ENCODE measurements at places on chromosomes 7 and 10.

- DNase-seq: peak; percentile 100
Measured at GRCh38 chr10:130110246-130111112, at the start of gene C10orf143. Gene C10orf143 (minus strand): TSS chr10:130110830. CDS start chr10:130110772, 58 bp downstream.

- DNase-seq: no peak
Measured at GRCh38 chr10:102322914-102323313, 72.6 kb upstream of the NFKB2 start.

- peak; percentile 14 for DNase-seq
Measured at GRCh38 chr10:92241158-92241500, 49.7 kb downstream of the CPEB3 start.

GRCh38 chr7:129684777-129685176, 73.3 kb downstream of the NRF1 start:
- DNase-seq: no peak

- DNase-seq: no peak
Measured at GRCh38 chr7:81627536-81628287, 142.1 kb downstream of the HGF start.

DNA sequence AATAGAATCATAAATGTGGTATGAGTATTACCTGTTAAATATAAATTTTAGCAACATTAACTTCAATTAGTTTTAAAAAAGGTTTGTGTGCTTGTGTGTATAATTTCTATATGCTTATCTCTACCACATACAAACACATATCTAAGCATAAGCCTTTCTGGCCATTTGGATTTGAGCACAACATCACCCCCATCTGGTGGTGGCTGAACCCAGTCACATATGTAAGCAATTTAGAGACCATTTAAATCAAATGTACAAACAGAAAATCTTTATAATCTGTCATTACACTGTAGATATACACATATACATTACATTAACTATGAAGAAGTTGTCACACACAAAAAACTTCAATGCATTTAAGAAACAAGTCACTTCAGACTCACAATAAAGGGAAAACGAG, 31.7 kb downstream of the GPR22 start:
- no peak for DNase-seq

DNA sequence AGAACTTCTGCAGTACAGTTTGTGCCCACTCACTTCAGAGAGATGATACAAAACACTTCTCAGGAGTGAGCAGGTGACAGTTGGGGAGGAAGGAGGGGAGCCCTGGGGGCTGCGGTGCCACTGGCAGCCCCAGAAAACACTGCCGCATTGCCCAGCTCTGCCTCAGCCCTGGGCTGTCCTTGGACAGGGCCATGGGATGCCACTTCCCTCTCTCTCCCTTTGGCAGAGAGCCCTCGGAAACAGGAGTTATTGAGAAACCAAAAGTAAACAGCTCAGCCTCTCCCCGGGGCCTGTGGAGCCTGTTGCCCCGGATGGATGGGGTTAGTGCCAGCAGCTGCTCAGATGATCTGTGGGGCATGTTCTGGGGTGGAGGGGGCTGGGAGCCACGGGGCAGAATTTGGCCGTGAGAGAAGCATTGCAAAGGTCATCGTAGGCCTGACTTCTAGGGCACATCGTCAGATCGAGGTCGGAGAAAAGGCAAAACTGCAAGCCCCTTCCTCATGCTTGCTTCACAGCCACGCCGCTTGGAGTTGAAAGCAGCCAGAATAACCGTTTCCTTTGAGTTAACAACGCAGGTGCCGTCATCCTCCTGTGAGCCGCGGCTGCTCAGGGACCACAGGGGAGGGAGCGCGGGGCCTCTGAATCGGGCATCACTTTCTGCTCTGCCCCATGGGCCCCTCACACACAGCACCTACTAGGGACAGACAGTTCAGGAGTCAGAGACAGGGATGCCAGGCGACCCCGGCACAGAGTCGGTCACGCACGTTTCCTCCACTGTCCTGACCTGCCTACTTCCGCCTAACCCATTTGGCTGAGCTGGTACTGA, 256.4 kb downstream of the CAMK1D start:
- peak; percentile 62 for DNase-seq

- no peak for DNase-seq
Measured at GRCh38 chr10:20034732-20035131, 218.5 kb downstream of the PLXDC2 start.

DNA sequence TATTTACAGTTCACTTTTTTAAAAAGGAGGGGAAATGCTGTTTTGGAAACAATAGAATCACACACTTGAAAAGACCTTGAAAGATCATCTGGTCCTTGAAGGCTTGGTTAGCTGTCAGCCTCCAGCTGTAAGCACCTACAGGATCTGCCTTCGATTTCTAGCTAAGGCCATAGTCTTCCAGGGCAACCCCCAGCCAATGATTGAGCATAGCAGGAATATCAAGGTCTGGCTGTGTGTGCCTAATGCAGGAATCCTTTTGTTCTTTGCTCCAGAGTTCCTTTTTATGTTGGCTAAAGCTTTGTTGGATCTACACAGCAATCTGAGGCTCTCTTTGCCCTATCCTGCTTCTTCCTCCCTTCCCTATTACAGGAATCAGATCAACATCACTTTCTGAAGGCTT, 5.2 kb upstream of the YAE1 start:
- DNase-seq: no peak

DNA sequence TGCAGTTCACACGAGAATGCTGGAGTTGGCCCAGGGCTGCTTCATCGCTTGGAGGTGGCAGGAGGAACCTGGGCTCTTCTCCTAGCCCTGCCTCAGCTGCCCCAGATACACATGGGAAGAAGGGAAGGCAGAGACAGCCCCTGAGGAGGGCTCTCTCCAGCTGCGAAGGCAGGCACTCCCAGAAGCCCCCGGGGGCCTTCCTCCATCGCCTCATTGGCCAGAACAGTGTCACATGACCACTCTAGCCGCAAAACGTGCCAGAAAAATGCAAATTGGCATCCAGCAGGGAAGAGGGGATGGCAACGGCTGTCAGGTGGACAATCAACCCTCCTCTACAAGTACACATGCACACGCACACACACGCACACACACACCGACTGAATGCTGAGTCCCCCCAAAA, 217.8 kb upstream of the FRMD4A start:
- no peak for DNase-seq

DNA sequence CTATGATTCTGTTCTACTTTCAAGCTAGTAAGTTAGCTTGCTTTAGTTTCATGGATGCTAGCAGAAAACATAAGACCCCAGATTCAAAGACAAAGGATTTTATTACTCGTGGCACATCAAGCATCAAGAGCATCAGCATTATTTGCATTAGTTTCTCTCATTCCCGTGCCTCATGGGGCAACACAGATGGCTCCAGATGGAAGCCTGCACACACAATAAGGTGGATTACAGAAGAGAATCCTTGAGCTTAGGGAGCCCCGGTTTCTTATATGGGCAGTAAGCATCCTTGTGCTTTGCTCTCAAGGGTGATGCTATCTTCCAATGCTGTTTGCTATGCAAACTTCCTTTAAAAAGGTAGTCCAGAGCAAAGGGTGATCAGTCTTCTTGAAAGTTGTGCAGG, 10.7 kb upstream of the CAPZA2 start:
- no peak for DNase-seq

DNA sequence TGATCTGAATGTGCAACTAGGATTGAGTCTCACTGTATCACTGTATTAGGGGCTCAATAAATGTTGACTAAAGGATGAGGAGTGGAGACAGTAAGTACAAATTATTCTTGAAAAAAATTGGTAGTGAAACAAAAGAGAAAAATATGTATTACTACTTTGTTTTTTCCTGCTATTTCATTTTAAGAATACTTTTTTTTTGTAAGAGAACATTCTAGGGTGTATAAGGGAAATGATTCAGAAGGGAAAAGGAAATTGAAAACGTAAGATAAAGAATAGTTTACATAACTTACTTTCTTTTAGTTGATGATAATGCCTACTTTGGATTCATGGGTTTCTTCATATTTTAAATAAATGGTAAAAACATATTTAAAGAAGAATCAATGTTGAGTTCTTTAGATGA, 9.6 kb downstream of the CAPZA2 start:
- DNase-seq: no peak

- peak; percentile 36 for DNase-seq
Measured at GRCh38 chr7:100694098-100694745, at the start of gene GIGYF1. Gene GIGYF1 (minus strand): TSS chr7:100694250. CDS start chr7:100688238, 6,012 bp downstream.

Data from C1 segment of cervical spinal cord (tissue), 14 donors.